ENCODE measurements at places on chromosomes 4 and X.

- no peak for DNase-seq
These were observed 89.8 kb downstream of the FNIP2 start for GRCh38 chr4:158858410-158859199.

- DNase-seq = no peak
These were observed 6.9 kb downstream of the SLC39A8 start for GRCh38 chr4:102338405-102338804.

DNA sequence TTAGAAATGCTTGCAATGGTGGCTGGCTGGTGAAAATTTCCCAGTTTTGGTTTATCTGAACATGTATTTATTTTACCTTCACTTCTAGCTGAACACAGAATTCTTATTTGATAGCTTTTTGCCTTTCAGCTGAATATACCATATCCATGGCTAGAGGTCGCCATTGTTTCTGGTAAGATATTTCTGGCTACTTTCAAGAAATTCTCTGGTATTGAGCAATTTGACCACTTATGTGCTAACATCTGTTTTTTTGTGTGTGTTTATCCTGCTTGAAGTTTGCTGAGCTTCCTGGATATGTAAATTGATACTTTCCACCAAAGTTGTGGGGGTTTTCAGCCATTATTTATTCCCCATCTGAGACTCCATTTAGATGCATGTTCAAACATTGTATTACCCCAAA, 75.4 kb downstream of the FBXW7 start:
- no peak for DNase-seq

GRCh38 chr4:153207567-153207966, 3.3 kb downstream of the TRIM2 start:
- no peak for DNase-seq

DNA sequence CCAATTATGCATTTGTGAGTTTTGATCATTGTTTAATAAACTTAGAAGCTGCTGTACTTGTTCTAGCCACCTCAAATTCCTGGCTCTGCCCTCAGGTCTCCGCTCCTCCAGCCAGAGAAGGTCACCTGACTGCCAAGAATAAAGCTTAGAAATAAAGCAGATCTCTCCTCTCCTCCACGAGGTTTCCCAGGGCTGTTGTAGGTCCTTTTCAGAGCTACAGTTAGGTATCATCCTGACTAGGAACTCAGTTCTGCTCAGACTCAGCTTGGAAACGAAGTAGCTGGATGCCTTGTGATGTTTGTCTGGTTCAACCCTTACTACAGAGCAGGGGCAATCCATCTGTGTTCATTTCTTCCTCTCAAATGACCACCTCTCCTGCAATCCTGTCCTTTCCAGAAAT, 79.1 kb upstream of the RAPGEF2 start:
- DNase-seq = no peak

- DNase-seq = no peak
These were observed 26.4 kb upstream of the LRCH2 start for GRCh38 chrX:115260330-115260729.

- DNase-seq = no peak
These were observed 38.2 kb downstream of the SPIN2B start for GRCh38 chrX:57083143-57083542.

GRCh38 chr4:38911257-38911656, 43.7 kb downstream of the FAM114A1 start:
- DNase-seq = no peak

DNA sequence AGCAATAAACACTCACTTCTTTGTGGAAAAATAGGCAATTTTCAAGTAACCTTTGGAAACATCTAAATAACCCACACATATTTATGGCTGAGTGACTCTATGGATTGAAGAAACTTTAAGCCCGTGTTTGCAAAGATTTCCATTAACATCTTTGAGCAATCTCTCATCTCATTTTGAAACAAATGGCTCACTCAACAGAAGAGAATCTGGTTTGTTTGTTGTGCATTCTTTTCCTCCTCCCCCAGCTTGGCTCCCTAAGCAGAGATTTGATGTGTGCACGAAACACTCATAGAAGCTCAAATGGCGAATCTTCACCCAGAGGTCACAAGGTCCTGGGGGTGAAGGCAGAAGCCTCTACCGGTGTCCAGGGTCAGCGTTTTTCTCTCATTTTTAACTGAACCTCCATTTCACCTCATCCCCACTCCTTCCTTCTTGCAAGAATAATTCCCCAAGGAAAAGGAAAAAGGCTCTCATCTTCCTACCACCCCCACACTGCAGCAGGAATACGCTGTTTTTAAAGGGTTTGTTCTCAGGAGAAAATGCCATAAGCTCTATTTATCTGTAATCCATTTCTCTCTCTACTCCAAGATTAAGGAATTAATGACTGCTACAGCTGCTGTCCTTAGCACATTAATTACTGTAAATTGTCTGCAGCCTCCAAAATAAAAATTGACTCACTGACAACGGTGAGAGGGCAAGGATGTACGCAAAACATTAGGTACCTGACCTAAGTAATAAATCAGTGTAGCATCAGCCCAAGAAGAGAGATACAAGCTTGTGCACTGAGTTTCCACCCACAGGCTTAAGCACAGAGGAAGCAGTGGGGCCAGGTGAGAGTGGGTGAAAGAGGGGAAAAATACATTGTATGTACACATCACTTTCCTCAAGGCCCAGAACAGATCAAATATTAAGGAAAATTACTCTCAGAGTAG, 307.6 kb upstream of the NOCT start:
- no peak for DNase-seq

GRCh38 chrX:154649503-154650220, 3.7 kb downstream of the CTAG2 start:
- no peak for DNase-seq

GRCh38 chr4:1824746-1825145, 31.2 kb downstream of the LETM1 start:
- no peak for DNase-seq

- DNase-seq = no peak
These were observed 213.2 kb upstream of the UGT8 start for GRCh38 chr4:114385195-114385985.

GRCh38 chr4:92599044-92599443, 295.3 kb downstream of the GRID2 start:
- DNase-seq = no peak

- DNase-seq = no peak
These were observed 93.1 kb downstream of the ANTXR2 start for GRCh38 chr4:79979785-79980437.

DNA sequence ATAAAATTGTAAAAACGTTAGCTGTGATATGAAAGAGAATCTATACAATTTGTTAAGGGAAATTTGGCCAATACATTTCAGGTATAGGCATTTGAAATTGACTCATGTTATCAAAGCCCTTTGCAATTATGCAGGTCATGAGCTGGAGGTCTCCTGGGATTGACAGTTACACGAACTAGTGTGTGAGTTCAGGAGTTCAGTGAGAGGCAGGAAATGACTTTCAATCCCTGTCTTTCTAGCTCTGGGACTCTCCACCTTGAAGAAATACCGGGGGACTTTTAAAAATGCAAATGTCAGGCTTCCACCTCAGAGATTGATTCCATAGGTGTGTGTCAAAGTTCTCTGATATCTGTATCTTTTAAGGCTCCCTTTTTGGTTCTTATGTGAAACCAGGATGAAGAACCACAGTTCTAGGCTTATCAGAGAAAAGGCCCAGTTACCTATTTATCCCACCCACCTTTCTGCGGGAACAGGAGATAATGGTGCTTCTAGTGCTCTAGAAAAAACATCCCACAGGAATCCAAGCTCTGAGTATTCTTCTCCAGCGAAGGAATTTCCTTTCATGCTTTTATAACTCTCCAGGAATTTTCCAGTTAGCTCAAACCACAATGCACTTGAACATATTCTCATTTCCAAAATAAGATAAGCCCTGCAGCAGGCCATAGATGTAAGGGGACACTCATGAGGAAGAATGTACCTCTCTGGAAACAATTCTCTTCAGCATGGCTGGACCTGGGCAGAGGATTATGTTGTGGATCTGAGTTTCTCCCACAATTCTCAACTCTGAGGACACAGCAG, 501.0 kb downstream of the IDS start:
- no peak for DNase-seq

Measured in stimulated activated CD8-positive, alpha-beta memory T cell treated with anti-CD3 and anti-CD28 coated beads, Interleukin-15, amount 100 ng/mL, for 4 hours (primary cell).